Stimulated activated CD8-positive, alpha-beta memory T cell treated with anti-CD3 and anti-CD28 coated beads, Interleukin-15, amount 100 ng/mL, for 4 hours (primary cell): ENCODE measurements at places on chromosomes 4 and X.

GRCh38 chr4:154416190-154416547 is 75.4 kb downstream of the DCHS2 start:
- no peak for DNase-seq

- DNase-seq, result no peak
These were observed 88.1 kb downstream of the FSTL5 start for GRCh38 chr4:162075726-162076125.

- DNase-seq, result no peak
These were observed at the start of gene TLL1 for GRCh38 chr4:165872461-165873297. Gene TLL1, plus strand, starts transcription at chr4:165873237. Its CDS starts 668 bp downstream, at chr4:165873905.

- DNase-seq, result no peak
These were observed 142.9 kb downstream of the BCOR start for GRCh38 chrX:39954851-39955250.

DNA sequence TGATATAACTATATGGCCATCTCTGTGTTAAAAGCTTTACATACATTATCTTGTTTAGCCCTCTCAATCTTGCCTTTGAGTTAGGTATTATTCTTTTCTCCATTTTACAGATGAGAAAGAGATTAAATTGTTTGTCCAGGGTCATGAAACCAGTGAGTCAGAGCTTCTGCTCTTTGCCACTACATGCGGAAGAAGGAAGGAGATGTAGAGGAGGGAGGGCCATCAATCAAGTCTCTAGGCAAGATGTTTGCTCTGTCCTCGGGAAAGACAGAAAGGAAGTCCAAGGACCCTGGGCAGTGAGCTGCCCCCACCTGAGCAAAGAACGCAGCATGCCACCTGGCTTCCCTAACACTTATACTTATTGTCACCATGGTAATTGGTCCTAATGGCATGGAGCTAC is 133.7 kb upstream of the IL1RAPL2 start:
- no peak for DNase-seq

- DNase-seq, result no peak
These were observed 29.2 kb downstream of the CLDN2 start for GRCh38 chrX:106949366-106949765.

DNA sequence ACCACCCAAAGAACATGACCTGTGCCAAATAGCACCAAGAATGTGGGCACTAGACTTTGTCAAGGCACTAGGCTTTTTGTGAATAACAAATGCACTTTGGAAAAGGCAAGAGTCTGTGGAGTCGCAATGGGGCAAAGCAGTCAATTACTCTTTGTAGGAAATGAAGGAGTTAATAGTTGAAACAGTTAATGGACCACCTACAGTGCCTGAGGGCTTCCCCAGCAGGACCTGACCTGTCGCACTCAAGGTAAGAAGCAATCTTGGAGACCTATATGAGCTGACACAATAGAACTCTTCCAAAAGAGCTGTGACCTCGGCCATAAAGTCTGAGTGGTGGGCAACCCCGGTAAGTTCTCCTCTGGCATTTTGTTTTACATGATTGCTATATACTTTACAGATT is 49.2 kb upstream of the CAPN6 start:
- no peak for DNase-seq

GRCh38 chr4:149980941-149981340 is 97.3 kb upstream of the DCLK2 start:
- no peak for DNase-seq

DNA sequence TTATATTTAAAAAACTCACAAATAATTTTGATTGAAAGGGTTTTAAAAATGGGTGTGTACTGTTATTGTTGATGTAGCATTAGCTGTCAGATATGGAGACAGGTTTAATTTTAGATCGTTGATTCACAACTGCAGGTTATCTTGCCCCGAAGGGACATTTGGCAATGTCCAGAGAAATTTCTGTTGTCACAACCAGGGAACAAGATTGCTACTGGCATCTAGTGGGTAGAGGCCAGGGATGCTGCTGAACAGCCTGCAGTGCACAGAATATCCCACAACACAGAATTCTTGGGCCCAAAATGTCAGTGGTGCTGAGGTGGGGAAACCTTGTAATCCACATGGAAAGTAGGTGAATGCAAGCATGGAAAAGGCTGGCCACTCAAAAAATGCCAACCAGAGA is 114.9 kb downstream of the MAGEB17 start:
- DNase-seq, result no peak

- no peak for DNase-seq
These were observed 187.4 kb downstream of the TEX13C start for GRCh38 chrX:125507119-125507518.

DNA sequence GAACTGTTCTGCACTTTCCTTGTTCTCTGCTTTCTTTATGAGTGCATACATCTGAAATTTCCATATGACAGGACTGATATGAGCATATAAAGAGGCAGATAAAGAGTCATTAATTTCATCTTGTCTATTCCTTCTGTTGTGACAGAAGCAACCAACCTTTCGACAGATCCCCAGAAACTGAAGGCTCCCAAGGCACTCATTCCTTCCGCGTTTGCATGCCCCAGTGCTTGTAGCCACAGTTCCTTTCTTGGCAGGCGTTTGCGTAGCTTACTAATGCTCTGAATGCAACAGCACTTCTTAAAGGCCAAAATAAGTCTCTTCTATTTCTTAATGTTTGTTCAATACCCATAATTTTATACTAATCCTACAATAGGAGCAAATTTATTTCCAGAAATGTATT is 94.0 kb upstream of the TBL1X start:
- no peak for DNase-seq

GRCh38 chrX:39645178-39645895 is 452.4 kb downstream of the BCOR start:
- no peak for DNase-seq

DNA sequence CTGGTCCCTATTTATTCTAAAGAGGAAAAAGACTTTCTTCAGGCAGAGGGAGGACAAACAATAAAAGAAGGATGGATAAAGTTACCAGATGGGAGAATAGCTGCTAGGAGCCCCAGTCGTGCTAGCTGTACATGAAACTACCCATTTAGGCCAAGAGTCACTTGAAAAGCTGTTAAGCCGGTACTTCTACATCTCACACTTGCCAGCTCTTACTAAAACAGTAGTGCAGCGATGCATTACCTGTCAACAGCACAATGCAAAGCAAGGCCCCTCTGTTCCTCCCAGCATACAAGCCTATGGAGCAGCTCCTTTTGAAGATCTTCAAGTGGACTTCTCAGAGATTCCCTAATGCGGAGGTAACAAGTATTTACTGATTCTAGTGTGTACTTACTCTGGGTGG is 1138.8 kb downstream of the ARAP2 start:
- DNase-seq, result no peak

GRCh38 chr4:170741856-170742255 is 652.1 kb upstream of the AADAT start:
- DNase-seq, result no peak

GRCh38 chrX:9492901-9493300 is 28.0 kb downstream of the TBL1X start:
- DNase-seq, result no peak

GRCh38 chrX:40018041-40018440 is 79.7 kb downstream of the BCOR start:
- no peak for DNase-seq

- DNase-seq, result no peak
These were observed 76.4 kb upstream of the PGRMC2 start for GRCh38 chr4:128363966-128364365.

GRCh38 chr4:113221990-113222389 is 172.5 kb downstream of the ANK2 start:
- DNase-seq, result no peak

DNA sequence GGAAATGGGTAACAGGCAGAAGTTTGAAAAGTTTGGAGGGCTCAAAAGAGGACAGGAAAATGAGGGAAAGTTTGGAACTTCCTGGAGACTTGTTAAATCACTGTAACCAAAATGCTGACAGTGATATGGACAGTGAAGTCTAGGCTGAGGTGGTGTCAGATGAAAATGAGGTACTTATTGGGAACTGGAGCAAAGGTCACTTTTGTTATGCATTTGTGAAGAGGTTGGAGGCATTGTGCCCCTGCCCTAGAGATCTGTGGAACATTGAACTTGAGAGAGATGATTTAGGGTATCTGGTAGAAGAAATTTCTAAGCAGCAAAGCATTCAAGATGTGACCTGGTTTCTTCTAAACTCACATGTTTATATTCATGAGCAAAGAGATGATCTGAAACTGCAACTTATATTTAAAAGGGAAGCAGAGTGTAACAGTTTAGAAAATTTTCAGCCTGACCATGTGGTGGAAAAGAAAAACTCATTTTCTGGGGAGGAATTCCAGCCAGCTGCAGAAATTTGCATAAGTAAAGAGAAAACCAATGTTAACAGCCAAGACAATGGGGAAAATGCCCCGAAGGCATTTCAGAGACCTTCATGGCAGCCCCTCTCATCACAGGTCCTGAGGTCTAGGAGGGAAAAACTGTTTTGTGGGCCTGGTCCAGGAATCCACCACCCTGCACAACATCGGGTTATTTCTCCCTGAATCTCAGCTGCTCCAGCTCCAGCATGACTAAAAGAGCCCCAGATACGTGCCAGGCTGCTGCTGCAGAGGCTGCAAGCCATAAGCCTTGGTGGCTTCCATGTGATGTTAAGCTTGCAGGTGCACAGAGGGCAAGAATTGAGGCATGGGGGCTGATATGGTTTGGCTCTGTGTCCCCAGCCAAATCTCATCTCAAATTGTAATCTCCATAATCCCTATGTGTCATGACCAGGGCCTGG is 632.5 kb upstream of the GNPDA2 start:
- no peak for DNase-seq

- no peak for DNase-seq
These were observed 29.0 kb downstream of the CD99L2 start for GRCh38 chrX:150869450-150869849.

GRCh38 chrX:108582151-108582550 is 142.5 kb downstream of the COL4A5 start:
- DNase-seq, result no peak

GRCh38 chr4:88043001-88043400 is 35.6 kb downstream of the PKD2 start:
- no peak for DNase-seq

DNA sequence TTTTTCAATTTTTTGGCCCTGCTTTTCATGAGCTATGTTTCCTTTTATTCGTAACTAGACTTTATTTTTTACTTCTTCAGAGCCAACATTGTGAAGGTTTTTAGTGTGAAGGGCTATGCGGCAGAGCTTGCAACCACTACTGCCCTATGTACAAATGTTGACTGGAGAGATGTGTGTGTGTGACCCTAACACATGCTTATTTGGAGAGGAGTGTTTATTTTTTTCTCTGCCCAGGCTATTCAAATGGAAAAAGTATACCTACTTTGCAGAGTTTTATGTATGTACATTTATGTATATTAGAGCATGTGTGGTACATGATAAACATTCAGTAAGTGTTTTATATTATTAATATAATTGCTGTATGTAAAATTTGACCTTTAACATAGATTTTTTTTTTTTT is 86.5 kb downstream of the WWC2 start:
- DNase-seq, result no peak

DNA sequence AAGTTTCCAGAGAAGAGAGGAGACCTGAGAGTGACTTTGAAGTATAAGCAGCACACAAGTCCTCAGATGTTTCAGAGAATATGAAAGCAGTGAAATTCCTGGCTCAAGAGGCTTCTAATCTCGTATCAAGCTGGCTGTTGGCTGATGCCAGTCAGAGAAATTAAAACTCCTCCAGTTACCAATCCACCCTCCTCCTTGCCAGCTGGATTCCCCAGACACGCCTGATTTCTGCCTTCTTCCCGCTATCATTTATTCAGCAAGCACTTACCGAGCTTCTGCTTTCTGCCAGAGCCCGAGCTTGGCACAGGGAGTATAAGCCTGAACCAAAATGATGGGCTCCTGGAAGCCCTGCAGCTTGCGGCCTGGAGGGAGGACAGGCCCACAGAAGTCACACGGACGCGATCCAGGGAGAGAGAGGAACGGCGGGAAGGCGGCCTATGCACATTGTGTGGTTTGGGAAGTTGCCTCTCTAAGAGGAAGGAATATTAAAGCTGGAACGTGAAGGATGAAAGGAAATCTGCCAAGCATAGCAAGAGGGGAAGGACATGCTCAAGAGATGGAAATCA is 102.4 kb upstream of the TBL1X start:
- DNase-seq, result no peak

DNA sequence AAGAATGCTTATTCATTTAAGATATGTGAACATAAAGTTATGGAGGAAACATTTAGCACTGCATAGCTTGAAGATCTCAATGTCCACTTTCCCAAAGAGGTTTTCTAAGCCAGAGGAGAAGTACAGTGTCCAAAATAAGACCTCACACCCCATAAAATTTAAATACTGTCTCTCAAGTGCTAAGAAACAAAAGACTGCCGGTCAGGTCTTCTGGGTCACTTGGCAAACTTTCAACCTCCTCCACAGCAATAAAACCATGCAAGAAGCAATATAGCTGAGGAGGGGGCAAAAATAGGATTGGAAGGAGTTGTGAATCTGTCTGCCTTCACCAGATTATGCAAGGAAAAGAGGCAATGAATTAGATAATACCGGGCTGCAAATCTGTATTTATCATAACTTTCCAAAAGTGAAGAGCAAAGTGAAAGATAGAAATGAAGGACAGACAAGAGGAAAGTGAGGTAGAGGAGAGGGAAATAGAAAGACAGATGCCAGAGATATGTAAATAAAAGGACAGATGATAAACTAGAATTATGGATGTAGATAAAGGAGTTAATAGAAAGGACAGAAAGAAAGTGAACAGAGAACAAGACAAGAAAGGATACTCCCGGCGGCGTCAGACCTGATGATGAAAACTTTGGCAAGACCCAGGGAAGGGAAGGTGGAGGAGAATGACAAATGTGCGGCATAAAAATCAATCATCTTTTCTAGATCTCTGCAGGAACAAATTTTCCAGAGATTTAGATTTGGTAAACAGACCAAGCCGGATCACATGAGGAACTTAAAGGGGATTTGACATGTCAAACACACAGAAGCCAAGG is 152.7 kb upstream of the FAM241A start:
- no peak for DNase-seq

DNA sequence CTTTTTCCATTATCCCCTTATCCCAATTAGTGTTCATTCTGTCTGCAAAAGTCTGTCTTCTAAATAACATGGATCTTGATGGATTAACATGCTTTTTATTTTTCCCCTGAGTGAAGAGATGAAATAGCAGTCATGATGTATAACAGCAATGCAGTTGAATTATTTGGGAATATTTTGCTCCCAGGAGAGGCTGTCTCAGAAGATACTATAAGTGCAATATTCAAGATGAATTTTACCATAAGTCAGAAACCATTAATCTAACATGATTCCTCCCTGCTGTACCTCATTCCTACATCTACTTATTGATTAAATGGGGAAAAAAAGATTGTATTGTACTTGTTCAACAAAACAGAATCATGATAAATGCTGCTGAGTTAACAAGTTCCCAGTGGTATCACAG is 233.2 kb upstream of the KCNIP4 start:
- no peak for DNase-seq

DNA sequence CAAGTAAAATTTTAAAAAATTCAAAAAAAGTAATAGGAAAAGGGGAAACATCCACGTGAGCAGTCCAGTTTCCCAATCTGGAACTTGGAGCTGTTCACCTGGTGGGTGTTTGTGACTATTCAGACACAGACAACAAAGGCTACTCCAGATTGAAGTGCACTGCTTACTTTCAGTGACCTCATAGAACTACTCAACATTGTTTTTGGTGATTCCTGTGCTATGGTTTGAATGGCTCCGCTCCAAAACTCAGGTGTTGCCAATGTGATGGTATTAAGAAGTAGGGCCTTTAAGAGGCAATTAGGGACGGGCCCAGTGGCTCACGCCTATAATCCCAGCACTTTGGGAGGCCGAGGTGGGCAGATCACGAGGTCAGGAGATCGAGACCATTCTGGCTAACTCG is 22.1 kb downstream of the SH3RF1 start:
- DNase-seq, result no peak
